ENCODE measurements at places on chromosomes 3 and 15. TPM values are rescaled to one million over a fixed set of nuclear protein-coding genes. Genes with fewer than 3 reads are reported as not detected.

Gene SYNPR
- not detected for polyA plus RNA-seq

Gene LRRN1
- polyA plus RNA-seq, result 0.10 TPM

Gene TEX55
- polyA plus RNA-seq, result not detected

Gene CYP8B1
- polyA plus RNA-seq, result not detected

Gene UNC13C
- under 0.01 TPM for polyA plus RNA-seq

Gene SNX1
- polyA plus RNA-seq, result 58.9 TPM

Data from esophagus (tissue), 2 donors.